Gastrocnemius medialis (tissue), 4 donors: ENCODE measurements at places on chromosomes 16 and 17. TPM values are rescaled to one million over a fixed set of nuclear protein-coding genes. Genes with fewer than 3 reads are reported as not detected.
A peak's percentile ranks its signal among the peaks of the same experiment; 100 is the strongest.

SNN gene
- total RNA-seq, result 94.5 TPM

C17orf78 gene
- not detected for total RNA-seq

MT1B gene
- not detected for total RNA-seq

DNA sequence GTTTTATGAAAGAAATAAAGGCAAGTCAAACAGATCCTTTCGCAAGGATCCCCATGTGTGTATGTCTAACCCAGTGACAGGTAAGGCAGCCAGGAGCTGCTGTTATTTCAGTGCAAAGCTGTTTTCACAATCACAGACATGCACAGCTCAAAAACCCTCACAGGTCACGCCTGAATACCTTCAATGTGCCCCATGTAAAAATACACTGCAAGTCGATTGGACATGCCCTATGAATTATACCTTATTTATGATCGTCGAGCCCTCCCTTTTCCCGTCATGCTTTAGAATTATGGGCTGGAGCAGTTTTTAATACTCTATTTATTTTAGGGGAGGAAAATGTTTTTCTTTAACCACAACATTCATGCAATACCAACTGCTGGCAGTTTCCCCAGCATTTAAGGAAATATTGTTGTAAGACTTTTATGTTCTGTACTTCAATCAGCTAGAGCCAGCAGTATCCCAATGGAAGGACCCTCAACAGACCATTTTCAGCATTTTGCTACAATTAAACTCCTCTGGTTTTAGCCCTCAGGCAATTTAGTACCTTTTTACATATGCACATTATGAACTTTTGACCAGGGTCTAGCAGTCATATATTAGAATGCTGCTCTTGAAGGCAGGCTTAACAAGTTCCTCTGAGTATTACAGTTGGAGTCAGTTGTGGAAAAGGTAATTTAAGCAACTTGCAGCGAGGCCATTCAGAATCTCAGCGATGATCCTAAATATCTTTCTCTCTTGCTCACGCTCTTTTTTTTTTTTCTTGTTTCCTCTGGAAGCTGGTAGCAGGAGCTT is 362.2 kb downstream of the WWOX start:
- no peak for DNase-seq

DNA sequence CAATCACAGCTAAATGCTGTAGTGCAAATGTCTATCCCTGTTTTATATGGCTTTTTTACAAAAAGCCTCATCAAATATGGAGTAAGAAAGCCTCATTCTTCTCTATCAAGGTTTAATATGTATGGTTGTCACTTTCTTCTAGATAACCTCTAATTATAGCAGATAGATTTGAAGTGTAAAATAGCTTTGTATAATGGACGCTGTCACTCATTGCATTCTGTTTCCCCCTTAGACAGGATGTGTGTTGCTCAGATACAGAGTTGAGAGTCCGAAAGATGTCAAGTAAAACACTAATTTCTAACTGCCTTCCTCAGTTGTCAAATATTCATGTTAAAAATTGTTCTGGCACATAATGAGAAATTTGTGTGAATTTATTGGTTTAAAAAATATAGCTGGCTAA is 88.0 kb downstream of the NLK start:
- DNase-seq, result no peak

DNA sequence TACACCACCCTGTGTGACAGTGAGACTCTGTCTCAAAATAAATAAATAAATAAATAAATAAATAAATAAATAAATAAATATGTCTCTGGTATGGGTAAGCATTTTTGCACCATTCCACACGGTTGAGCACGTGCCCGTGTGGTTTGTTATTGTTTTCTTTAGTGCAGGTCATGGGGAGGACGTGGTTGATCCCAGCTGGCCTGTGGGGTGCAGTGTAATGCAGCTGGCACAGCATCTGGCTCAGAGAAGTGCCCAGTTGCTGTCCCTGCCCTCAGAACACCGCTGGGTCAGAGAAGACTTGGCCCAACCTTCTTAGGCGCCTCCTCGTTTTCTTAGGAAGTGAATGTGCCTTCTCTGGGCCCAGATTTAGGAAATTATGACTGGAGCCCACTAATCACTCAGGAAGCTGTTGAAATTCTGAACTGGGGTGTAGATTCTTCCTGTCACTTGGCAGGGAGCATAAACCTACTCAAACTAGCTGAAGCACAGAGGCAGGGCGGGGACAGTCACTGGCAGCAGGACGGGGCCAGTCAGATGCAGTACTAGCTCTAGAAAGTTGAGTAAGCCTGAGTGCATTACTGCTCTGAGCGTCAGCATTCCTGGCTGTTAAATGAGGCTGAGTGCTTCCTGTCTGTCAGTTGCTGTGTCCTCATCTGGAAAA is 85.9 kb downstream of the SNX29 start:
- peak; percentile 90 for DNase-seq

DNA sequence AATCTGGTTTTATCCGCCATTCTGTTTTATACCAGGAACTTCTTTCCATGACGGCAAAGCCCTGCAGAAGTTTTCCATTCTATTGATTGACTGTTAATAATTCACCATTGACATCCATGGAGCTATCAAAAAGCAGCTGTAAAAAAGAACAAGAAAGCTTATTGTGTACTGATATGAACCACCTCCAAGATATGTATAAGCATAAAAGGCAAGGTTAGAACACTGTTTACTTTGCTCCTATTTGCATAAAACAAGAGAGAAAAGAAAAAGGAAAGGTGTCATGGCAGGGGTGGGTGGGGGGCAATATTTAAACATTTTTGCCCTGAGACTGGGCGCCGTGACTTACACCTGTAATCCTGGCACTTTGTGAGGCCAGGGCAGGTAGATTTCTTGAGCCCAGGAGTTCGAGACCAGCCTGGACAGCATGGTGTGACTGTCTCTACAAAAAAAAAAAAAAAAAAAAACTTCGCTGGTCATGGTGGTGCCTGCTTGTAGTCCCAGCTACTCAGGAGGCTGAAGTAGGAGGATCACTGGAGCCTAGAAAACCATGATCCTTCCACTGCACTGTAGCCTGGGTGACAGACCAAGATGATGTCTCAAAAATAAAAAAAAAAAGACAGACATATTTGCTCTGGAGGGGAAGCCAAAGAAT is 52.5 kb downstream of the TMEM114 start:
- no peak for DNase-seq

DNA sequence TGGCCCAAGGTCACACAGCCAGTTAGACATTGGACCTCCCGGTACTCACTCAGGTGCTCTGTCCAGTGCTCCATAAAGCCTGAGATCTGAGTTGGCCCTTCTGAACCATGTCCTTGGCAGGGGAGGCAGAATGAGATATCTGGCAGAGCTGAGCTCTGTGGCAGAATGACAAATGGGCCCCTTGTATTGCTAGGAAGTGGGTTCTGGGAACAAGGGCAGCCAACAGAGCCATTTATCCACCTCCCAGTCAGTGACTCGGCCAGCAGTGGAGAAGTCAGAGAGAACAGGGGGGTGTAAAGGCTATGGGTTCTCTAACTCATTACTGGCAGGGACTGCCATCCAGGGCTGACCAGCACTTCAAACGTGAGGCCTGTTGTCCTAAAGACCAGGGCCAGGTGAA is 117.1 kb upstream of the NLRP1 start:
- no peak for DNase-seq

DNA sequence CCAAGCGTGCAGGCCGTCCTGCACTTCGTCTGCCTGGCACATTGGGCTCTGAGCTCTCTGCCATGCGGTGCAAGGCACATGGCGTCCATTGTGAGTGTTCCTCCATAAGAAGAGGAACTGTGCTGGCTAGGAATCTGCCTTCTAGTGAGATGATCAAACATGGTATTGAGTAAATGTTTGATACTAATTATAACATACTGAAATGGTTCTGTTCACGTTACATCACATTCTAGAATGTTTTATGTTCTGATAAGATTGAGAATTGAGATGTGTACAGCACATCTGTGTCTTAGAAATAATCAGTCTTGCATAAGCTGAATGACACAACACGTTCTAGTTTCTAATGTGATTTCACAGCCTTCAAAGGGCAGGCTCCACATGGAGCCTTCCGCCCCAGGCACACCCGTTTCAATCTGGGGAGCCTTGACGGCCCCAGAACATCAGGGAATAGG is 42.9 kb downstream of the USP10 start:
- no peak for DNase-seq

DNA sequence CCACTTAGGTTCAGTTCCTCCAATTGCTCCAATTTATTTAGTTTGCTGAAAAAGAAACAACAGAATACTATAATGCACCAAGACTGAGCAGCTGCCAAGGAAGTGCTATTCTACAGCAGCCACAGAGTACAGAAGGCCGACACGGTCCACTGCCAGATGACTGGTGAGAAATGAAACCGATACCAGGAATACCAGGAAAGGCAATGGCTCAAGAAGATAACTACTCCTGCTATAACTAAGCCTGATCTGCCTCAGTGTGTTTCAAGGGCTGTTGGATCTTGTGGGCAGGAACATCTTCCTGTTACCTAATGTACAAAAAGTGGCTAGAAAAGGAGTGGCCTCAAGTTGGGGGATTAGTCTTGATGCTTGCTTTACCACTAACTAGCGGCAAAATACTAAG is 32.8 kb downstream of the MARVELD3 start:
- no peak for DNase-seq

DNA sequence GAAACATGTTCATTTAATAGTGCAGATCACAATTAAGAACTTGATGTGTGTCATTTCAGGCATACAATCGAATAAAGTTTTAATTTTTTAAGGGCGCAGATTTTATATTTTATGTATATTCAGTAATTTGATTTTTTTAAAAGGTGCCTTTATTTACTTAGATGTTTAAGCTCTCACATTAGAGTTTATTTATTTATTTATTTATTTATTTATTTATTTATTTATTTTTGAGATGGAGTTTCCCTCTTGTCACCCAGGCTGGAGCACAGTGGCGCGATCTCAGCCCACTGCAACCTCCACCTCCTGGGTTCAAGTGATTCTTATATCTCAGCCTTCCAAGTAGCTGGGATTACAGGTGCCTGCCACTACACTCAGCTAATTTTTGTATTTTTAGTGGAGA is 3.8 kb downstream of the B4GALNT2 start:
- DNase-seq, result no peak

- no peak for DNase-seq
These were observed 91.4 kb upstream of the TBX2 start for GRCh38 chr17:61307905-61308886.

- DNase-seq, result no peak
These were observed 258.8 kb downstream of the IRF8 start for GRCh38 chr16:86157616-86158247.

GRCh38 chr17:58136669-58137279 is 11.4 kb upstream of the OR4D1 start:
- DNase-seq, result no peak

DNA sequence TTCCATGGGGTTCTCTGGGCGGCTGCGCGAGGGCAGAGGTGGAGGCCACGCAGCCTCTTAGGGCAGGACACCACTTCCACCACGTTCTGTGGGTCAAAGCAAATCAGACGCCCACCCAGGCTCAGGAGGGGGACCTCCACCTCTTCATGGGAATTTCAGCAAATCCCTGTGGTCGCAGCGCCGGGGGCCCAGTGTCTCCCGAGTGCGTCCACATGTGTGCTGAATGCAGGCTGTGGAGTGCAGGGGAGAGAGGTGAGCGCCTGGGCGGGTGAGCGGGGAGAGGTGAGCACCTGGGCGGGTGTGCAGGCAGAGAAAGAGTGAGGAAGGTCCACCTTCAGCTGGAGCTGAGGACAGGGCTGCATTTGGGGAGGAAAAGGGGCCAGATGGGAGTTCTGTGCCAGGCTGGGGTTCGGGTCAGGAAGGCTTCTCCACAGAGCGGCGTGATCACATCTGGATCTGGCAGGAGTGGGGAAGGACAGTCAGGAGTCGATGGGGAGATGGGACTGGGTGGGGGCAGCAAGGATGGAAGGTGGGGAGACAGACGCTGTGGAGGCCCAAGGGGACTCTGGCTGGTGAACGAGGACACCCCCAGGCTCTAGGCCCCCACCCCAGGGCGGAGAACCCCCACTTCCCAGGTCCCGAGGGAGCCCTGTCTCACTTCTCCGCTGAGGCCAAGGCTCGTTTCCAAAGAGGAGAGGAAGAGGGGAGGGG is 36.8 kb upstream of the CBFA2T3 start:
- DNase-seq, result no peak

- DNase-seq, result no peak
These were observed 2.5 kb downstream of the SPATA33 start for GRCh38 chr16:89660146-89660545.

DNA sequence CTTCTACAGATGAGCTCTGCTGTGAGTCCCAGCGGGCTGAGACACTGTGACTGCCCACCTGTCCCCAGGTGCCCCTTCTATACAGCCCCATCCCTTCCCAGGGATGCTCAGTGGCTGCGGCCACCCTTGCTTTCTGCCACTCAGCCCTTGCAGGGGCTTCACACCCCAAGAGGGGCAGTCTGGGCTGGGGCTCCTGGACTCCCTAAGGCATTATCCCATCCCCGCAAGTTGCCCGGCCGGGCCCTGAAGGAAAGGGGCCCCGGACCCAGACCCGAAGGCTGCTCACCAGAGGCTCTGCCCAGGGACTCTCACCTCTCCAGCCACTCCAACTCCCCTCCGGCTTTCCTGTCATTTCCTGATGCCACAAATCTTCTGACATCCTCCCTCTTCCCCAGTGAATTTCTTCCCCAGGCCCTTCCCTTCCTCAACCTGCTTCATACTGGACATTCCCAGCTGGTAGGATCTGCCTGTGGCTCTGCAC is 88.5 kb upstream of the TOB1 start:
- DNase-seq, result no peak

DNA sequence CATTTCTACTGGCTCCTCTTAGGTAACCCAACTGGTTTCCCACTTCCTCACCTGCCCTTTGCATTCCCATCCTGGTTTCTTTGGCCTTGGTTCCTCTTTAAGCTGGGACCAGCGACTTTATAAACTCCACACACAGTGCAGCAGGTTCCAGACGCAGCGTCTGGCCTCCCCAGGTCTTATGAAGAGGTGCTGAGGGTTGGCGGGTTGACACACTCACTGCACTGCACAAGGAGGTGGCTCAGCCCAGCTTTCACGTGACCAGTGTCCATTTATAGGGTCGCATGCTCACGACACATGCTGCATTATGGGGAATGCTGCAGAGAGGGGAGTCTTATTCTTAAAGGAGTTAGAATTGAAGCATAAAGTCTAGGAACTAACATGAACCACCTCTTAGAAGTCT is 70.8 kb downstream of the ZFHX3 start:
- DNase-seq, result no peak

GRCh38 chr17:53088481-53088880 is 734.2 kb upstream of the KIF2B start:
- no peak for DNase-seq

GRCh38 chr17:7313890-7314718 is 1.1 kb downstream of the GPS2 start:
- no peak for DNase-seq

GRCh38 chr17:63349478-63350000 is 96.6 kb downstream of the CYB561 start:
- no peak for DNase-seq
